ENCODE measurements at places on chromosomes 7 and 10. TPM values are rescaled to one million over a fixed set of nuclear protein-coding genes. Genes with fewer than 3 reads are reported as not detected.

ABCB4 gene
- not detected for total RNA-seq

DYNC1I1 gene
- 1.9 TPM for total RNA-seq

DENND11 gene
- total RNA-seq, result 8.5 TPM

BMPER gene
- 12.4 TPM for total RNA-seq

CLDN4 gene
- 1.6 TPM for total RNA-seq

MCU gene
- 13.2 TPM for total RNA-seq

VIPR2 gene
- 3.1 TPM for total RNA-seq

CAMK2G gene
- total RNA-seq, result 34.1 TPM

GRCh38 chr10:68171539-68172080 is 60.3 kb downstream of the ATOH7 start:
- DNase-seq, result no peak

- DNase-seq, result no peak
These were observed 160.9 kb upstream of the NEBL start for GRCh38 chr10:21057989-21058388.

DNA sequence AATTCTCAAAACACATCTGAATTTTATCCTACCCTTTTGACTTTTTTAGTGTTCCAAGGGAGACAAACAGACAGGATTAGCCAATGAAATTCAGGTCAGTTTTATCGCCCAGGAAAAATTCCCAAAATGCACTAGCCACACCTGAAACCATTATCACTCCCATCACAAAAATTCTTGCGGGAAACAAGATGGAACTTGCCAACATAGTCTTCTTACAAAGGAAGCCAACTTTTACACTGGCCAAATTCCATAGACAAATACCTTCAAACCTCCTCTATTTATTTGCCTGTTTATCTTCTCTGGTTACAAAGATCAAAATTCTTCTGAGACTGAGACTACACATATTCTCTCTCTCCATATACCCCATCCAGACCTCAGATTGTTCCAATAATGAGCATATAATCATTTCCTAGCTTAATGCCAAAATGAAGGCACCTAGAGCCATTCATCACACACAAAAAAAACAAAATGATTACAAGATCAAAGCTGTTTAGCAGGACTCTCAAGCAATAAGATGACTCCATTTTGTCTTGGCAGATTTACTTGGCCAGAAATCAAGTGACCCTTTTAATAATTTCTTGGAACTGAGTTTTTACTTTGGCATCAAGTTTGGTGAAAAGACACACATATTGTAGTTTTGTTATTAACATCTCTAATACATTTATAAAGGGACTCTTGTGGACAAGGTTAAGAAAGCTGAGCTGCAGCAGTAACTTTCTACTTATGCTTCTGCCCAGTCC is 30.2 kb downstream of the MET start:
- DNase-seq, result no peak

DNA sequence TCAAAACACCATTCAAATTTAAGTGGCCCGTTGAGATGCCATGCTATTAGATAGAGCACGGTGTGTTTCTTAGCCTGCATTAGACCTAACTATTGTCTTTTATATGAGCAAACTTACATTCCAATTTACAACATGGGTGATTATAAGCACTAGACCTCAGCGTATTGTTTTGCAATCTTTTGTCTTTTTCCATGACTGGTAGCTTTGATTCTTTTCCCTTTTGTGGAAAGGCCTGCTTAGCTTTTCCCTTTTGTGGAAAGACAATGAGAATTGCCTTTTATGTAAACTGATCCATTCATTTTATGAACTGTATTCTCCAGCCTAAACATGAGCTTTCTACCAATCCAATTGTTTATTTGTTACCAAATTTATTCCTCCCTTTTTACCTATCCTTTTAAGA is 823.1 kb downstream of the CCSER2 start:
- DNase-seq, result no peak

DNA sequence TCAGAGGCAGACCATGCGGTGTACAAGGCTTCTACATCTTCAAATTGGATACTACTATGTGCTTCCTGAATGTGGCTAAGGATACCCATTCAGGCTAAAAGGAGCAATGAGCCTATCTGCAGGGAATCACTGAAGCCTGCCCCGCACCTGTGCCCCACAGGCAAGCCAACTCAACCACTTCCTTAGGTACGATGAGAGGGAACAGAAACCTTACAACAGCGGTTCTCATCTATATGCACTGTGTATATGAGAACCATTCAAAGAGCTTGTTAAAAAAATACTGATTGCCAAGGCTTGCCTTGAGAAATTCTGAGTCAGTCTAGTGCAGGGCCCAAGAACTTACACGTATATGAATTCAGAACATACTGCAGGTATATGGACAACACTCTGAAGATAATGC is 679.6 kb downstream of the PARD3 start:
- DNase-seq, result no peak

- DNase-seq, result no peak
These were observed 73.1 kb downstream of the PPP1R3C start for GRCh38 chr10:91559750-91560149.

GRCh38 chr7:15780271-15780670 is 93.8 kb upstream of the MEOX2 start:
- no peak for DNase-seq

GRCh38 chr10:45379891-45380540 is 6.0 kb downstream of the ALOX5 start:
- no peak for DNase-seq

DNA sequence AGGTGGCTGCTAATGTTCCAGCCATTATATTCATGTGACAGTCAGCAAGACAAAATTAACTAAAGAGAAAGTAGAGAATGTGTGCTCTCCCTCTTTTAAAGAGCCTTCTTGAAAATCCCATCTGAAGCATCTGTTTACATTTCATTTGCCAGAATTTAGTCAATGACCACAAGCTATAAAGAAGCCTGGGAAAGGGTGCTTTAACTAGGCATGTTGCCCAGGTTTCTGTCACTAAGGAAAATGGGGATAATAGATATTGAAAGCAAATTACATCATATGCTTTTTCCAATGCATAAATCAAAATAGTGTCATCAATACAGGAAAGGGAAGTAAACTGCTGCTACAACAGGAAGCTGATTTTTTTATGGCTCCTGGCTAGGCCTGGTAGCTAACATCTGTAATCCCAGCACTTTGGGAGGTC is 67.7 kb downstream of the ELAPOR2 start:
- DNase-seq, result no peak

- no peak for DNase-seq
These were observed 41.0 kb downstream of the PRF1 start for GRCh38 chr10:70561558-70561957.

DNA sequence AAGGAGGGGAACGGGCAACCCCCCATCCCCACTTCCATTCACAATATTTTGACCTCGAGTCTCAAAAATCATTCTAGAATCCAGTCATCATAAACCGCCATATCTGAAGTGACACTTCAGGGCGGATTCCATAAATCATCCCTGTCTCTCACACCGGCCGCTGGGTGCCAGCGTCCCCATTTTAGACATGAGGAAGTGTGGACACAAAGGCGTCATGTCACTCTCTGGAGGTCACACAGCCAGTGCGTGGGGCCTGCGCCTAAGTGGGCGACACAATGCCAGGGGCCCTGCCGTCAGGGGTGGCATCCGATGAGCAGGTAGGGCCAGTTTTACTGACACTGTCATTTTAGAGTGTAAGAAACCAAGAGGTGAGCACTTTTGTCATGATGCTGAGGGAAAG is 19.5 kb downstream of the KCNH2 start:
- no peak for DNase-seq

DNA sequence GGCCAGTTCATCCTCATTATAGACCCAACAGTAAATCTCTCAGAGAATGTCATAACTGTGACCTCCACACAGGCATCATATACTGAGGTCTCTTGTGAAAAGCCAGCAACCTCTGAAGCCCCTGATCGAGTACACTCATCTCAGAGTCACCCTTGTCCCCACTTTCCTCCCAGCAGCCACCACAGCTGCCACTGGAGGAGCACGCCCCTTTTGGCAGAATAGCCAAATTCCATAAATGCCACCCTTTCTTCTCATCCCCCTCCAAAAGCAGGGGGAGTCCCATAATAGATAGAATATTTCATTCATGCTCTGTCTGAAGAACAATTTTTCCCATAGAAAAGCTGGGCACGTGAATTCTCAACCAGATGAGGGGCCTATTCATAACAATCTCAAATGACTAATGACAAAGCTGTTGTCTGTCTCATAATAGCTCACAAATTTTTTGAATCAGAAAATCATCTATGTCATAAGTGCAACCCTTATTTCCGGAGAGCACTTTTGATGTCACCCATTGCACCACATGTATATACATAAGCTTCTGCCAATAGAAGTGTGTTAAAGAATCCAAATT is 47.4 kb downstream of the SGMS1 start:
- no peak for DNase-seq

DNA sequence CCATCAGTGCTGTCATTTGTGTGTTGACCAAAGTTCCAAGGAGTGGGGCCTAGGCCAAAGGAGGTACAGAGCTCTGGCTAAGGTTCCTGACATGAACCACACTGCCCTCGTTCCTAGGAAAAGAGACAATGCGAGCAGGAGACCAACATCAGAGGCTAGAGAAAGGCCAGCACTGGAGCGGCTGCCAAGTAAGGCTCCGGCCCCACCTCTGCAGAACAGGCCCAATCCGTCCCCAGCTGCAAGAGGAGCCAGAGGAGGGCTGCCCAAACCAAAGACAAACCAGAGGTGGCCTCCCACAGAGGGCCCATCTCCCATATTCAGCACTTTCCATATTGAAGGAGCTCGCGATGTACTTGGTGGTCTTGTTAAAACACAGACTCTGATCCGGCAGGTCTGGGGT is 81.0 kb downstream of the FAM53B start:
- no peak for DNase-seq

DNA sequence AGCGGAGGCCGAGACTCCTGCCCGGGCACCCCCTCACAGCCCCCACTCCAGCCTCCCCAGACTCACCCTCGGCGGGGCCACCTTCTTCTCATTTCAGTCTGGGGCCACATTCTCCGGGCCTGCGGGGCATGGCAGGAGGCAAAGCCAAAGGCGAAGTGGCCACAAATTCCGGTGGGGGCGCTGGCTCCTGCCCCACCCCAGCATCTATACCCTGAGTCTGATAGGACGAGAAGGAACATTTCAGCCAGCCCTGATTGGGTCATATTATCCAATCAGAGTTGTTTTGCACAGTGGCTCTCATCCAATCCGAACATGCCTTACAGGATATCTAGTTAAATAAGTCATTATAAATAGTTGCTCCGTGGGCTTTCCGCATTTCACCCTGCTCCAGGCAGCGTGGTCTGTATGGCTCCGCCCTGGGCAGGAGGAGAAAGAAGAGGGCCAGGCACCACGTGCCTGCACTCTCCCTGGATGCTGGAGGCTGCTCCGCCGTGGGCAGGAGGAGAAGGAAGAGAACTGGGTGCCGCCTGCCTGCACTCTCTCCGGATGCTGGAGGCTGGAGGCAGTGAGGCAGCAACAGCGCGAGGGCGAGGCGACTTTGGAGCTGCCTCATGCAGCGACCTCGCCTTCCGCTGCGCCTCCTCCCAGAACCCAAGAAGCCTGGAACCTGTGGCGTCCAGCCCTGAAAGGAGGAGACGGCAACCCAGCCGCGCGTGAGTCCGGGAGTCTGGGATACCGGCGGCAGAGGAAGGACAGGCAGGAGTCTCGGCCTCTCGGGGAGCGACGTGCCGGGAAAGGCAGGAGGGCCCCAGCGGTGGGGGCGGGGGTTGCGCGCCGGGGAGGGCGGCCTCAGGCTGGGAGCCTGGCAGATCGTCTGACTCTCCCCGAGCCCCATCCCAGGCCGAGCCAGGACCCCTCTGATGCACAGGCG is 162.9 kb downstream of the ZNF33B start:
- no peak for DNase-seq

DNA sequence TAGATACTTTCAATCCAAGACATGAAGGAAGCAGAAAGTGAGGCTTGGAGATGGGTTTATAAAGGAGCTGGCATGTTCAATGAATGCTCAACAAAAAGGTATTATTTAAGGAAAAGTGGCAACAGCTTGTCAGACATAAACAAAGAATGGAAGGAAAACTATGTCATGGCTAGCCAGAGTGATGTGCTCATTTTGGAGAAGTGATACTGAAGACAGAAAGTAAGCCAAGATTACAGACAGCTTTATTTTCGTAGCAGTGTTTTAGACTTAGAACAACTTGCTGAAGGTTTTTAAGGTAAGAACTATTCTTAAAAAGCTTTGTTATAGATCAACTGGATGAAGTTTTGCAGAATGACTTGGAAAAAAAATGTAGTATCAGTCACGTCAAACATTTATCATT is 160.5 kb upstream of the FERD3L start:
- no peak for DNase-seq

DNA sequence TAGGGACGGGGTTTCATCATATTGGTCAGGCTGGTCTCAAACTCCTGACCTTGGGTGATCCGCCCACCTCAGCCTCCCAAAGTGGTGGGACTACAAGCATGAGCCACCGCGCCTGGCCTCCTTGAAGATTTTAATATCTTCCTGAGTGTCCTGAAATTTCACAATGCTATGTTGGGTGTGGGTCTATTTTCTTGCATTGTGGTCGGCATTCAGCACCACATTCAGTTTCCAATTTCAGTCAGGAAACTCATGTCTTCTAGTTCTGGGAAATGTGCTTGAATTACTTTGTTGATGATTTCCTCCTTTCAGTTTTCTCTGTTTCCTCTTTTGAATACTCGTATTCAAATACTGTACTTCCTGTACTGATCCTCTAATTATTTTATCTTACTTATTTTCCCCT is 49.3 kb upstream of the IL6 start:
- DNase-seq, result no peak

- no peak for DNase-seq
These were observed 181.5 kb downstream of the THSD7A start for GRCh38 chr7:11650500-11650899.

DNA sequence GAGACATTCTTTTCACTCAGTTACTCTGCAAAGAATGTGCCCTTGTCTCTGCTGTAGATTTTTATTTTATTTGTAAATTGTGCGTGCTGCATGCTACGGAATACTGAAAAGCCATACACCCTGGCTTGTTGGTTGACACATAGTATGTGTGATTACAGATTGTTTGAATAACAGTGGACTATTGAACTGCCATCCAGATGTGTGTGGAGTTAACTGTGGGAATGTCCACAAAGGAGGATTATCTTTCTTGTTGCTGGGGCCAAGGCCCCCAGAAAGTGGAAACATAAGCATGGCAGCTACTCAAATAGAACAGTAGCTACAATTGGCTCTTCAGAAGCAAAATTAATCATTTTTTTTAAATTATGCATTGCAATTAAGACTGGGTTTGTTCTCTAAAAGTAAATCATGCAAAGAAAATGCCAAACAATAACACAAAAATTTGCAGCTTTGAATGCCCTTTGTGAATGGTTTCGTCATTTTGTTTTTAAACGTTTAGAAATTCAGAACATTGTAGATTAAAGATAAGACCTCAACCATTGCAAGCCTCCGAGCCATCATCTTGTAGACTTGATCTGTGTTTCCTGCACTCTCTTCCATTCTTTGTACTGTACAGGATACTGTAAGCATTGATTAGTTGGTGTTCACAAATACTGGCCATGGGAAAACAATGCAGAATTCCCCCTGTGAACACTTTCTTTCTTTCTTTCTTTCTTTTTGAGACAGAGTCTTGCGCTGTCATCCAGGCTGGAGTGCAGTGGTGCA is 210.3 kb upstream of the TCF7L2 start:
- DNase-seq, result no peak

DNA sequence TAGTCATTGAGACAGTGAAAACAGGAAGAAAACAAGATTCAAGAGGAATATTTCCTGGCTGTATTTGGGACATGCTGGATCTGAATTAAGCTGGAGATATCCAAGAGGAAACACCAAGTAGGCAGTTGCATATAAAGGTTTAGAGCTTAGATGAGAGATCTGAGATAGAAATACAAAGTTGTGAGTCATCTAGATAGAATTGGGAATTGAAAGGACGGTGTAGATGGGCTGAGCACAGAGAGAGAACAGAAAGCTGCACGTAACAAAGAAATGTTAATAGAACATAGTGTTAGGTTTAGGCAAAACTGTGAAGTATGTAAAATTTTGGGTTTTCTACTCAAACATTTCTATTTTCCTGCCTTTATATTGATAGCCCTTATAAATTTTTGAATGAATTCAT is 218.5 kb upstream of the TMEM196 start:
- no peak for DNase-seq
